ENCODE measurements at places on chromosomes 1 and 21.

GRCh38 chr1:53279296-53280200, 41.2 kb upstream of the MAGOH start:
- no peak for DNase-seq

DNA sequence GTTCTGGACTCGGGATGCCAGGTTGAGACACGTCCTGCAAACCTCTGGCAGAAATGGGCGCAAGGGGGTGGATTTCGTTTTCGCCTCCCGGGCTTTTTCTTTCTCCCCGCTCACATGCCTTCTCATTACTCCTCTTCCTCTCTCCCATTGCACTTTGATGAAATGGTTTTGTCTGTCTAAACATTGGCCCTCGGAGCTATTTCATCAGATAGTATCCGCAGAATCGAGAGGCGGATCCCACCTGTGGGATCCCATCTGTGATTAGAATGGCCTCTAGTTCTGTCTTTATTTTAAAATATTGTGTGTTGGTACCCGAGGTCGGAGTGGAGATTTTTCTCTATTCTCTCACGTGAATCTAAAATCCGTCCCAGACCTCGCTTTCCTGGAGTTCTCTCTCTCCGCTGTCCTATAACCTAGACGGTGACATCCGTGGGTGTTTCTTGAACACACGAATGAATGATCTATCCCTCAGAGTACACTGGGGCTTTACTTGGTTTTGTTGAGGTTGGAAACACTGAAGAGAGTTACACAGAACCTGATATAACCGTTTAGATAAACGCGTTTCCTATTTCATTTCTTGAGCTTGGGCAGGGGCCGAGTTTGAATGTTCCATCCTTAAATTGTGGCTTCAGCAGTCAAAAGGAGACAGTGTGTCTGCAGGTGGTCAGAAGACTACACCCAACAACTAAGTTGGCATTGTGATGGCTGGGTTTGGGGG, 2.0 kb downstream of the EDARADD start:
- DNase-seq, result no peak

DNA sequence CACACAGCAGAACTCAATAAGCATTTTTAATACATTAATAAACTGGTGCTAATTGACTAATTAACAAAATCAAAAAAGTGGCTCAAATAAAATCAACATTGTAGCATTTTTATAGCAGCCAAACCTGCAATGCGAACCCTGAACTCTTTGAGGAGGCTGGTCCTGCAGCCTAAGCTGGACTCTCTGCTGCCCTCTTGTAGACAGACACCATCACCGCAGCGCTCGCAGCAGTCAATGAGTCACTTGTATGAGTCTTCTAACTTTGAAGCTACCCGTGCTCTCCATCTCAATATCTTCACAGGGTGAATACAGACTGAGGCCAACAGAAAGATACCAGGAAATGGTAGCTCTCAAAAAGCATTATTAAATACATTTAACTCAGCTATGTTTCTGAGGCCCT, 9.7 kb upstream of the KRTAP7-1 start:
- peak; percentile 5 for DNase-seq

- no peak for DNase-seq
These were observed 79.7 kb downstream of the PLPPR5 start for GRCh38 chr1:98924977-98925376.

DNA sequence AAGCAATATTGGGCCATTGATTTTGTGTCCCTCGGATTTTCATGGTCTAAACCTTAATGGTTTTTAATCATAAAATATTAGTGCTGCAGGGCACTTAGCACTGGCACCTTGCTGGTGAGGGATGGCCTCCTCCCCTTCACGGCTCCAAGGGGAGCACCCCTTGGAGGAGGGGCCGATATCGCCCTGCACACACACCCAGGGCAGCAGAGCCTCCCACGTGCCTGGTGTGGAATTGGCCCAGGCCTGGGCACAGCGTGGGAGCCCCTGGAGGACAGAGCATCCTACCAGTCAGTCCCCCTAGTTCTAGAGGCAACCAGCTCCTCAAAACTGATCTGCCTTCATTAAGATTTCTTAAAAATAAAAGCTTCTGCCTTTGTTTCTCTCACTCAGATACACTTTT, 90.7 kb upstream of the CSF3R start:
- no peak for DNase-seq

- DNase-seq, result no peak
These were observed 32.0 kb upstream of the AGL start for GRCh38 chr1:99818063-99818699.

- no peak for DNase-seq
These were observed 76.8 kb upstream of the HNRNPU start for GRCh38 chr1:244941121-244941520.

GRCh38 chr1:18146886-18147285, 39.3 kb downstream of the IGSF21 start:
- no peak for DNase-seq

- no peak for DNase-seq
These were observed 68.9 kb upstream of the COL11A1 start for GRCh38 chr1:103177108-103177775.

GRCh38 chr1:2986549-2987305, 34.5 kb upstream of the ACTRT2 start:
- DNase-seq, result no peak

DNA sequence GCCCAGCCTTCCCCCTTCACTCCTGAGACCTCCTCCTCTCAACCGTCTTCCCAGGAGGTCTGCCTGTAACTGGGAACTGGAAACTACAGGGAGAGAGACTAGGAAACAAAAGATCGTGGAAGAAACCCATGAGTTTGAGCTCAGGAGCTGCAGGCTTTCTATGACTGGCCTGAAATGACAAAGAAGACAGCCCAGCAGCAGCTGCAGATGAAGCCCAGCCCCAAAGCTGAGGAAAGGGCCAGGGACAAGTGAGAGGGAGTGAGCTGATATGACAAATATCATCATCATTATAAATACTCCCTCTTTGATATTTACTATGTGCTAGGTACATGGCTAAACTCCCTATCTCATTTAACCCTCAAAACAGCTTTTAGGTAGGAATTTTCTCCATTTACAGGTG, 142.6 kb upstream of the CTTNBP2NL start:
- DNase-seq, result no peak

DNA sequence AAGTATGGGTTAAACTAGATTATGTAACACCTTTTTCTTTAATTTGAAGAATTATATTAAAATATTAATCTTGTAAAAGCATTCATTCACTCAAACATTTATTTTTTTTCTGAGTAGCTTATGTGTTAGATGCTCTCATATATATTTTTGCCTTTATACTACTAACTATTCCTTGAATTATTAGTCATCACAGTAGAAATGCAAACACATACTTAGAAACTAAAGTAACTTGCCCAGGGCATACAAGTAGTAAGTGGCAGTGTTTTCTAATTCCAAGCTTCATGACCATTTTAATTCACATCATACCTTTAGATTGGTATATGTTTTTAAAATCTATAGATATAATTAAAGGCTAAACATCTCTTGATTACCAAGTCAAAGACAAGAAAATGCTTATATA, 1271.0 kb downstream of the BRINP3 start:
- no peak for DNase-seq

DNA sequence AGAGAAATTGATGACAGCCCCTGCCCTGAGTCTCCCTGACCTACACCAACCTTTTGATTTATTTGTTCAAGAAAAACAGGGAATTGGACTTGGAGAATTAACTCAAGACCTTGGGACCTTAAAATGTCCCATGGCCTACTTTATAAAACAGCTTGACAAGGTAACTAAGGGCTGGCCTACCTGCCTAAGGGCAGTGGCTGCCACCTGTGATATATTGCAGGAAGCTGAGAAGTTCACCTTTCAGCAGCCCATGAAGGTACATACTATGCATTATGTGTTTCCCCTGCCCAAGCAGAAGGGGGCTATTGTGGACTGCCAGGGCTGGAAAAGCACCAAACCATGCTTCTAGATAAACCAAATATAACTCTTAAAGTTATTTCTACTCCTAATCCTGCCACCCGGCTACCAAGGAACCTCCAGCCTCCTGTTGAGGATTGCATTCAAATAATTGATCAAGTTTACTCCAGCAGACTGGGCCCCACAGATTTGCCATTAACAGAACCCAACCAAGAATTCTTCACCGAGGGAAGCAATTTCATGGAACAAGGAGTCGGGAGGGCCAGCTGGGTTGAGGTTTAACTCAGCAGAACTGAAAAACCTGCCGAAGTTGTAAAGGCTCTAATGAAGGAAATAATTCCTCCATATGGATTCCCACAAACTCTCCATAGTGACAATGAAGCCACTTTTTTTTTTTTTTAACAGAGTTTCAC, 28.2 kb downstream of the LACTBL1 start:
- no peak for DNase-seq

DNA sequence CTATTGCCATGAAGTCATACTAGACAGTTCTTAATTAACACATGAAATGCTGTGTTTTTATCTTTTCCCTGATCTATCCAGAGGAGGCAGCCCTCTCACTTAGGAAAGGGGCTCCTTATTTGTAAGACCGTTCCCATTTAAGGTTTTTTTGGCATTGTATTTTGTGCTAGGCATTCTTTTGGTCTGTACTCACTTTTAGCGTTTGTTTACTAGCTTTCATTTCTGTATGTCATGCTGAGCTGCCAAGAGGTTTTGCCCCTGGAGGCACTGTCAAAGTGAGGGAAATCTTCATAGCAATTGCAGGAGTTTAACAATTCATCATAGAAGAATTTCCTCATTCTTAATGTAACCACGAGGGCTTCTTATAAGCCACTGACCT, 59.5 kb downstream of the MTR start:
- DNase-seq, result no peak

Data from activated CD4-positive, alpha-beta T cell treated with anti-CD3 and anti-CD28 coated beads, Interleukin-2, amount 50 U/mL, for 4 hours (primary cell).